ENCODE measurements at places on chromosomes 13 and 19.

- no peak for DNase-seq
Observed at GRCh38 chr13:44309794-44310757, 63.5 kb upstream of the SERP2 start.

DNA sequence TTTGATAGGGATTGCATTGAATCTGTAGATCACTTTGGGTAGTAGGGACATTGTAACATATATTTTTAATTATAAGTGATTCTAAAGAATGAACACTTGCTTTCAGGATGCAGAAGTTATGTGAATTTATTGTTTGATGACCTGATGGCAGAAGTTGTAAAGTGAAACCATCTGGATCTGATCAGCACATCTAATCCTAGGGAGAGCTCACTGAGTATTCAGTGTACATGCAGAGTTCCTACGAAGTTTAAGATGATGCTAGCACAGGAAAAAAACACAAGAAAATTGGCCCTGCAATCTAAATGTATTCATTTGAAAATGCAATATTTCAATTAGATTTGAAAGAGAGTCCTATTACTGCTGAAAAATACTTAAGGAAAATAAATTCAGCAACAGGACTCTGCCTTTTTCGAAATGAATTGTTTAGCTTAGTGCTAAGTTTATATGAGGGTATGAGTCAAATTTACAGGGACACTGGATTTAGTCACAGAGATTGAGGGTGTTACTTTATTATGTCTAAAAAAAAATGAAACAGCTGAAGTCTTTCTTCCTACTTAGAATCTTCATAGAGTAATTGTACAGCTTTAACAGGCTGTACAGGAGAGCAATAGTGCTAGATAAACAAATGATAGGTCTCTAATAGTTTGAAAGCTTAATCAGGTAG lies 385.7 kb downstream of the DCT start:
- DNase-seq = peak; percentile 13

- DNase-seq = no peak
Observed at GRCh38 chr13:114222461-114222968, 12.2 kb upstream of the CDC16 start.

DNA sequence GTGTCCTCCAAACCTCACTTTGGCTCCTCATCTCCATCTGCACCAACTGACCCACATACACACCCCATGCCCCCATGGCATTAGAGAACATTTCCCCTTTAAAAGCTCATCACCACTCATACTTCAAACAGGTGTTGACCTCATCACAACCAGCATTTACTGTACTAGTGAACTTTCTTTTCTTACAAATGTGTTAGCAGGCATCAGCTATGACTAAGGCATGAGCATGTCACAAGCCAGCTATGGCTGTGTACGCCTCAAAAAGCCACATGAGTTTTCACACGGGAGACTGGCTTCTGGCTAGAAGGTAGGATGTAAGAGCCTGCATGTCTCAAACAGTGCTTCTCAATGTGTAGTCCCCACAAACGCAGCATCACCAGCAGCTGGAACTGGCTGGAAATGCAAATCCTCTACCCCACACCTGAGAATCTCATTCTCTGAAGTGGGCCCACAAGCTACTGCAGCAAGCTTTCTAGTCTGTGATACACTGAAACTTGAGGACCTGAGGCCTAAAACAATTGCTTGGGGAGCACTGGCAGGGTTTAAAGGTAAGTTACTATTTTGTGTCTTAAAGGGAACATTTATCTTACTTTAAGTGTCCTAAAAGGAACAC lies 66.8 kb downstream of the TUBGCP3 start:
- DNase-seq = peak; percentile 16

DNA sequence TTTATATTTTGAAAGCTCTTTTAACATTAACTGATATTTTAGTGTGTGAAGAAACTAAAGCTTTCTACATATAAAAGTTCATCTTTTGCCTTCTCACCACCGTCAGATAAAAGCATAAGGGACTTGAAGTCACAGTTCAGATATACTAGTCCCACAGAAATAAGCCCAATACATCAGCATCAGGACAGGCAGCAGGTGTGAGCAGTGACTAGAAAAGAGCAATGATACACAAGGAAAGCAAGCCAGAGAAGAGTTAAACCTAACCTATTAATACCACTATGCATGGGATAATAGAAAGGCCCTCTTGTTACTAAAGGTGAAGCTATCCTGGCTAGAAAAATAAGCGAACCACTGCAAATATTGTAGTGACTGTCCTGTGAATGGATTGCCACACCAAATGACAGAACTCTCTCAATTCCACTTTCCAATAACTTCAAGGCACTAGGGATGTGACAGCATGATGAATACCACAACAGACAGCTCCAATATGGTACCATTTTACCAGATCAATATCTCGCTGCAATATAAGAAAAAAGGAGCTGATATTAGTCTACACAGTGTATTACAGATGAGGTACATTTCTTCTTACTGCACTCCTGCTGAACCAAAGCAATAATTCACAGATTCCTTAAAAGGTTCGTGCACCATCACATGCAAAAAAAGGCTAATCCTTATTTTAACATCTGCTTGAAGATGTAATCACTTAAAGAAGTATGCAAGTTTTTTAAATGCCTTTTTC lies 114.1 kb downstream of the DACH1 start:
- no peak for DNase-seq

DNA sequence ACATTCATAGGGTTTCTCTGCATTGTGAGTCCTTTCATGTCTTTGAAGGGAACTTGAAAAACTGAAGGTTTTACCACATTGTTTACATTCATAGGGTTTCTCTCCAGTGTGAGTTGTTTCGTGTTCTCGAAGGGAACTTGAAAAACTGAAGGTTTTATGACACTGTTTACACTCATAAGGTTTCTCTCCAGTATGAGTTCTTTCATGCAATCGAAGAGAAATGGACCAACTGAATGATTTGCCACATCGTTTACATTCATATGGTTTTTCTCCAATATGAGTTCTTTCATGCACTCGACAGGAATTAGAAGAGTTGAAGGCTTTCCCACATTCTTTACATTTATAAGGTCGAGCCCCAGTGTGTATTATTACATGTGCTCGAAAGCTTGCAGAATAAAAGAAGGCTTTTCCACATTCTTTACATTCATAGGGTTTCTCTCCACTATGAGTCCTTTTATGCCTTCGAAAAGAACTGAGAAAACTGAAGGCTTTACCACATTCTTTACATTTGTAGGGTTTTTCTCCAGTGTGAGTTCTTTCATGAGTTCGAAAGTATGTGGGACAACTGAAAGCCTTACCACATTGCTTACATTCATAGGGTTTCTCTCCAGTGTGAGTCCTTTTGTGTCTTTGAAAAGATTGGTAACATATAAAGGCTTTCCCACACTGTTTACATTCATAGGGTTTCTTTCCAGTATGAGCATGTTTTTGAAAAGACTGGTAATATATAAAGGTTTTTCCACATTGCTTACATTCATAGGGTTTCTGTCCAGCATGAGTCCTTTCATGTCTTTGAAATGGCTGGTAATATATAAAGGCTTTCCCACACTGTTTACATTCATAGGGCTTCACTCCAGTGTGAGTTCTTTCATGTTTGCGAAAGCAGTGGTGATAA lies 20.7 kb downstream of the ZNF14 start:
- DNase-seq = no peak

DNA sequence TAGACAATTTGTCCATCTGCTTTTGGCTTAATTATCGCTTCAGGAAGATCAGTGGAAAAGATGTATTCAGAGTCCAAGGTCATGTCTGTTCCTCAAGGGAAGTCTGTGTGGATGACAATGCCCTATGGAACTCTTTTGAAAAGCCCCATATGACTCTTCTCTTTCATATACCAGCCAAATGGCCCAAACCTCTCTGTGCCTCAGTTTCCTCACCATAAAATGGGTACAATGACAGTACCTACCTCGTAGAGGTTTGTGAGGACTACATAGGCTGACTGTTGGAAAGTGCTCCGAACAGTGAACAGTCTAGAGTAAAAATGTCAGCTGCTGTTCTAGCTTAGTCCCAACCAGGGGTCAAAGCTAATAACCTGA lies 104.6 kb downstream of the COL4A2 start:
- DNase-seq = no peak

DNA sequence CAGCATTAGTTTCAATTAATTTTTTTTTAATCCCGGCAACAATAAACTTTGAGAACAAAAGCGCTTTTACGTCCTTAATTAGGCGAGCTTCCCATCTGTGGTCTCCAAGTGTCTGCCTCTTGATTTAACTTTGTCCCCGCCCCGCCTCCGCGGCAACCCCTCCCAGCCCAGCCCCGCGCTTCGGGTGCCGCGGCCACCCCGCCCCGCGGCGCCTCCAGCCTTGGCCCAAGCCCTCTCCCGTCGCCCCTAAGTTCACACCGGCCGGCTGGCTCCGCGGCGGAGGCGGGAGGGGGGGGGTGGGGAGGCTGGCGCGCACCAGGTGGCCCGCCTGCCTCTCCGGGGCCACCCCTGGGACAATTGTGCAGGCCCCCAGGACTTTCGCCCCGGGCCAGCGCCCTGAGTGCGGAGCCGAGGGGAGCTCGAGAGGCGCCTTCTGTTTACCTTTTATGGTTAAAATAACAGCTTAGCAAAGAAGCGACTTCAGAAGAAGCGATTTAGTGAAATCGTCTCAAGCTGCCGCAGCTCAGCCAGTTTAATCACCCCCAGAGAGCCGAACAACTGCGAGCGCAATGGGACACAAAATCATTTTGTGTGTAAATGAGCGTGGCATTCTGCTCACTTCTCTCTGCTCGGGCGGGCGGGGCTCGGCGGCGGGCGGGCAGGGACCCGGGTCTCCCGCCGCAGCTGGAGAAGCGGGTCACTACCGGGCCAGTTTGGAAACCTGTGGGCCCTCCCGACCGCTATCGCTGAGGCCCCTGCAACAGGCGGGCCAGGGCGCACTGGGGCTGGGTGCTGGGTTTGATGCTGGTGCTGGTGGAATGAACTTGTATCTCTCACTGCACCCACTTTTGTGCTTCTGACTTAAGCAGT lies 1.4 kb downstream of the KCTD15 start:
- DNase-seq = peak; percentile 54

DNA sequence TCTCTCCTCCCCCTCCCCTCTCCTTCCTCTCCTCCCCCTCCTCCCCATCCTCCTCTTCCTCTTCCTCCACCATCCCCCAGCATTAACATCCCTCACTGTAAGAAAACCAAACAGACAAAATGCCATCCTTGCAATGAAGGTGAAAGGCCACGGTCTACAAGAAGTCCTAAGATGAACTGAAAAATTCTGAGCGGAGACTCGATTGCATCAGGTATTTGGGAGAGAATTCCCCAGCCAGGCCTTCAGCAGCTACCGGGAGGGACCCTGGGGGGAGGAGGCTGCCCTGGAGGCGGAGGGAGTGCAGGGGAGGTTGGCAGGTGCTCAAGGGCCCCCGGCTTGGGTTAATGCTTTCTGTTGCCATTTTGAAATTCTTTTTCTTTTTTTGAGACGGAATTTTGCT lies 10.1 kb upstream of the TIMM44 start:
- DNase-seq = no peak

DNA sequence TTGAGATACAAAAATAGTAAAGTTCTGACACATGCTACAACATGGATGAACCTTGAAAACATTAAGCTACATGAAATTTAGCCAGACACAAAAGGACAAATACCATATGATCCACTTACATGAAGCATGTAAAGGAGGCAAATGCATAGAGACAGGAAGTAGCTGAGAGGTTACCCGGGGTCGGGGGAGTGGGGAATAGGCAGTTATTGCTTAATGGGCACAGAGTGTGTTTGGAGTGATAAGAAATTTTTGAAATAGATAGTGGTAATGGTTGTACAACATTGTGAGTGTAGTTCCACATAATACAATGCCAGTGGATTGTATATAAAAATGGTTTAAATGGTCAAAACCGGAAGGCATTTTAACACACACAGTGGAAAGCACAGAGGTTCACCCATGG lies 4.3 kb downstream of the N4BP2L1 start:
- DNase-seq = no peak

DNA sequence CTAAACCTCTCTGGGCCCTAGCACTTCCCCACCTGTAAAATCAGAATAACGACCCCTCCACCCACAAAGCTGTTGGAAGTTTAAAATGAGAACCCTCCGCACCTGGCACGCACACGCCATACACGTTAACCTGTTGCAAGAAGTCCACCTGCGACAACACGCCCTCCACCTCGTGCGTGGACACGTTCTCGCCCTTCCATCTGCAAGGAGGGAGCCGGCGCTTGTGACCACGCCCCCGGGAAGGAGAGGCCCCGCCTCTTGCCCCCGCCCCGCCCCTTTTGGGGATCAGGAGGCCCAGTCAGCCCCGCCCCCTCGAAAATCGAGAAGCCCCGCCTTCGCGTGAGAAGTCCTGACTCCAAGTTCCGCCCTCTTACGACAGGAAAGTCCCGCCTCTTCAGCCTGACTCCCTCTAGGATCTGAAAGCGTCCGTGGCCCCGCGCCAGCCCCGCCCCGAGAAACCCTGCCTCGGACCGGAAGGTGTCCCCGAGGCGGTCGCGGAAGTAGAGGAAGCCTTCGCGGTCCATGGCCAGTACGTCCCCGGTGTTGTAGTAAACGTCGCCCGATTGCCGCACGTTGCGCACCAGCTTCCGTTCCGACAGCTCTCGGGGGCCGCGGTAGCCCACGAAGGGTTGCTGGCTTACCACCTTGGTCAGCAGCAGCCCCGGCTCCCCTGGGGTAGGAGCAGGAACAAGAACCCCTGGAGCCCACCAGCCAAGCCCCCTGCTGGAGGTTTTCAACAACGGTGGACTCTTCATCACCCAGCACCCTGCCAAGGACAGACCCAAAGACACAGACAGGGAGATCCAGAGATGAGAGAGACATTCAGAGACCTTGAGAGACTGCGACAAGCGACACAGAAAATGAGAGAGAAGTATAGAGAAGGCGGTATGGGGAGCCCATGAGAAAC lies 12.5 kb downstream of the SLC27A5 start:
- peak; percentile 100 for DNase-seq

DNA sequence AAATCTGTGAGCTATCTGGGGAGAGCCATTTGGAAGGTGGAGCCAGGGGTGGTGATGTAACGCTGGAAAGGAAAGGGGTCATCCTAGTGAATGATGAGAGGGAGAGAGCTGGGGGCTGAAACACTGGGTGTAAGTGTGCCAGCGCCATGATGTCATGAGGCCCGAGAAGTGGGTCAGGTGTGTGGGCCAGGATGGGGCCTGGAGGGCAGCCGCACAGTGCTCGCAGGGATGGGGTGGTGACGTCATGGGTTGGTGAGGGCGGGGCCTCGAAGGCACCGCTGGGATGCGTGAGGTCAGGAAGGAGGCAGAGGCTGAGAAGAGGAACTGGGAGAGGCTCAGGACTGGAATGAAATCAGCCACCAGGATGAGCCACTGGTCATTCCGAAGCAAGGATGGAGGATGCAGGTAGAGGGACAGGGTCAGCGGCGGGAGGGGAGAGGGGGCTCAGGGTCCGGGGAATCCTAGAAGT lies 4.4 kb downstream of the CCDC61 start:
- peak; percentile 55 for DNase-seq

All from GM23248 (cell line).